Activated CD8-positive, alpha-beta memory T cell treated with anti-CD3 and anti-CD28 coated beads for 24 hours (primary cell): ENCODE measurements at places on chromosomes 16 and 17.

- DNase-seq, result no peak
Observed at GRCh38 chr16:87585442-87586200, 16.7 kb upstream of the JPH3 start.

- no peak for DNase-seq
Observed at GRCh38 chr17:13792314-13792713, 190.6 kb upstream of the HS3ST3A1 start.

DNA sequence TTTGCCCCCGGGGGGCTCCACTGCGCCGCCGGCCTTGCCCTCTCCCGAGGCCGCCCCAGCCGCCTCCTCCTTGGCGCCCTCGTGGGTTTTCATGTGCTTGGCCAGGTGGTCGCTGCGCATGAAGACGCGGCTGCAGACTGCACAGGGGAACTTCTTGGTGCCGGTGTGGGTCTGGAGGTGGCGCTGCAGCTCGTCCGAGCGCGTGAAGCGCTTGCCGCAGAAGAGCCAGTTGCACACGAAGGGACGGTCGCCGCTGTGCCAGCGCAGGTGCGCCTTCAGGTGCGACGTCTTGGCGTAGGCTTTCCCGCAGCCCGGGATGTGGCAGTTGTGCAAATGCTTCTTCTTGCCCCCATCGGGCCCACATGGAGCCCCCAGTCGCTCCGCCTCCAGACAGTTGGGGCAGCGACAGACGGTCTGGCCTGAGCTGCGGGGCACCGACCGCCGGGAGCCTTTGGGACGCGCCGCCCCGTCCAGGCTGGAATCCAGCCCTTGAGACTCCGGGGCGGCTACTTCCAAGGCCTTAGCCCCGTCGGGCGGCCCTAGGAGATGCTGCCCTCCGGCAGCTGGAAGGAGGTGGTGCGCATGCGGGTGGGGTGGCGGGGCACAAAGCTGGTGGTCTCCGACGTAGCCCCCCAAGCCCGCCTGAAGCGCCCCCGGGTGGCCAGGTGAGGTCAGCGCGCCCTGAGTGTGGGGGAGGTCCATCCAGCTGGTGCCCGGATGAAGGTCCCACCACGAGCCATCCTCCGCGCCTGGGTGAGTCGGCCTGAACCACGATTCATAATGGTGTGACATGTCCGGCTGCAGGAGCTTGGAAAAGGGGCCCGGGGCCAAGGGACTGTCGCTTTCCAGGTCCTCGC is 3.4 kb downstream of the SP6 start:
- no peak for DNase-seq

GRCh38 chr17:47427985-47428384 is 102.9 kb upstream of the NPEPPS start:
- no peak for DNase-seq

- DNase-seq, result no peak
Observed at GRCh38 chr17:64131606-64132270, 1.8 kb upstream of the ERN1 start.

GRCh38 chr17:74749279-74750038 is 1.0 kb downstream of the NHERF1 start:
- peak; percentile 80 for DNase-seq

DNA sequence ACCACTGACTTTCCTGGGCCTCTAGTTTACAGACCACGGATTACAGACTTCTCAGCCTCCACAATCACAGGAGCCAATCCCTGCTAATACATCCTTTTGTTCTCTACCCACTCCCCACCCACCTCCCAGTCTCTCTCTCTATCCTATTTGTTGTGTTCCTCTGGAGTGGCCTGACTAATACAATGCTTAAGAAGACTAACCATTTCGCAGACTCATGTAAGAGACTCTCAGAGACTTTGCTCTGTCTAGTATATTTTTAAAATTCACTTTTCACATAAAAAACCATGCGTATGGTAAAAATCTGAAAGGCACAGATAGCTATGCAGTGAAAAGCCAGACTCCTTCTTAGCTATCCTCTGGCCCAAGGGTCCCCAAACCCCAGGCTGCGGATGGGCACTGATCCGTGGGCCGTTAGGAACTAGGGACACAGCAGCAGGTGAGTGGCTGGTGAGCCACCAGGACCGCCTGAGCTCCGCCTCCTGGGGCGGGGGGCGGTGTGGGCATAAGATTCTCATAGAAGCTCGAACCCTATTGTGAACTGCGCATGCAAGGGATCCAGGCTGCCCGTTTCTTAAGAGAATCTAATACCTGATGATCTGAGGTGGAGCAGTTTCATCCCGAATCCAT is 7.6 kb downstream of the PIK3R6 start:
- peak; percentile 44 for DNase-seq

- DNase-seq, result no peak
Observed at GRCh38 chr17:31269578-31269983, 27.5 kb downstream of the OMG start.

DNA sequence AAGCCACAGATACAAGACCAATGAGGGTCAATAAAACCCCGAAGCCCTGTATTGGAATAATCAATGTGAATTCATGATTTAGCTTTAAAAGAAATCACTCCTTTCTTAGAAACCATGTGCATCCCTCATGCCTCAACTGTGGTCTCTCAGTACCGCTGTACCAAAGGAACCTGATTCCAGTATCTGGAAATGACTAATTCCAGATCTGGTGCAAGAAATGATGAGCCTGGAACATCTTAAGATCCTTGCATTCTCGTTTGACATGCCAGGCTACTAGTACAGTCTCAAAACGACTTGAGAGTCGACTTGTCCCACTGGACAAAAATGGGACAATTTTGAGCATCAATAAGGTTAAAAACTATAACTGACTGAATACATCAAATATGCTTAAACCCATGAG is 21.2 kb downstream of the USP31 start:
- DNase-seq, result no peak

GRCh38 chr17:74386386-74386785 is 19.1 kb downstream of the GPR142 start:
- no peak for DNase-seq

- DNase-seq, result no peak
Observed at GRCh38 chr17:36468903-36469635, 17.4 kb upstream of the ZNHIT3 start.

DNA sequence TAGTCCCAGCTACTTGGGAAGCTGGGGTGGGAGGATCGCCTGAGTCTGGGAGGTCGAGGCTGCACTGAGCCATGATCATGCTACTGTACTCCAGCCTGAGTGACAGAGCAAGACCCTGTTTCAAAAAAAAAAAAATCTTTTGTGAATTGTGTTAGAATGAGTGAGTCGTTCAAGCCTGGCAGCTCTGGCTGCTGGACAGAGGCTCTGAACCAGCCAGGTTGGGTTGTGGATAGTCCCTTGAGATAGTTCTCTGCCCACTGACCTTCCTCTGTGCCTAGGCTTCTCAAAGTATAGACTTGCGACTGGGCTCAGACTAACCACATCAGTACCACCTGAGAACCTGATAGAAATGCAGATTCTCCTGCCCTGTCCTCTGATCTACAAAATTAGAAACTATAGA is 2.2 kb upstream of the KSR1 start:
- DNase-seq, result no peak

DNA sequence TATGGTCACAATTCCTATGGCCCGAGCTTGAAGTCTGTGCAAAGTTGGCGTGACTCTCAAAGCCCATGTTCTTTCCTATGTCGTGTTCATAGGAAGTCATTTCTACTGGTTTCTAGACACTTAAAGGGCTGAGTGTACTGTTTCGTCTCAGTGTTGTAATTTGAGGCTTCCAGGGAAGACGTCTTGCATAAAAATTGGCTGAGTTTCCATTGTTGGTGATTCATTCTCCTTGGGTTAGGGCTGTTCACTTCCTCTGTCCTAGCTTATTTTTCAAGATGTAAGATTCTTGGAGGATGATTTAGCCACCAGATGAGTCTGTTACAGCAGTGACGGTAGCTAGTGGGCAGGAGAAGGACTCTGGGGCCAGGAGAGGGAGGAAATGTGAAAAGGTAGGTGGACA is 43.1 kb downstream of the PIK3R5 start:
- no peak for DNase-seq

DNA sequence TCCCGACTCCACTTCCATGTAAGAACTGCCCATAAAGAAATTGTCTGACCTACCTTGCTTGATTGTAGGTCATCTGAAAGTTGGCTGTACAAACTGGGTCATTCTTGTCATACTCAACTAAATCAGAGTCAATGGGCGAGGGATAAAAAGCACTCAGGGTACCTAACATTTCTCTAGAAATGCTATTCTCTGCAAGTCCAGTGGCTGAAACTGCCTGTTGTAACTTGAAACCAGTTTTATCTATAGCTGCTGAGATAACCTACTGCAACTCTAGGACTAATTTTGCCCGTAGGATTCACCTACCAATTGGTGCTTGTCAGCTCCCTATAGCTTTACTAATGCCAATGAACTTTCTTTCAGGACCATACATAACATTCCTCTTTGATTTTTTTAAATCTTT is 100.1 kb upstream of the GRIN2A start:
- no peak for DNase-seq

DNA sequence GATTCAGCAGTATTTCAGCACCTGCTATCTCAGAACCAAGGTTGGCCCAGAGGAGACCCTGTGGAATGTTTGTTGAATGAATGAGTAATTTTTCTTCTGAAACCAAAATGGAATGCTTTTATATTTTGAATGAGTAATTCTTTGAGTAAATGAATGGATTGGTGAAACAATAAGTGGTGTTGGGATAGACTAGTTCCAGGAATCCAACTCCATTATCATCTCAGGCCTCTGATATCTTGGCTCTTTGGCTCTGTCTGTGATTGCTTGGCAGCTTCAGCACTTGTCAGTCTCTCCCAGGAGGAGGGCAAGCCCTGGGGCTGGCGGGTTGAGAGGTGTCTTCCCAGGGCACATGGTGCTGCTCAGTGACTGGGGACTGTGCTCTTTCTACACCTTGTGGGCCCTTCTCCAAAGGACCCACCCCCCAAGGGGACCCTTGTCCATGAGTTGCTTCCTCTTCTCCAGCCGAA is 284.4 kb upstream of the FOXF1 start:
- no peak for DNase-seq

GRCh38 chr17:55533608-55534007 is 22.4 kb upstream of the SMIM36 start:
- DNase-seq, result no peak

GRCh38 chr17:79038545-79039135 is 14.7 kb downstream of the C1QTNF1 start:
- DNase-seq, result no peak

DNA sequence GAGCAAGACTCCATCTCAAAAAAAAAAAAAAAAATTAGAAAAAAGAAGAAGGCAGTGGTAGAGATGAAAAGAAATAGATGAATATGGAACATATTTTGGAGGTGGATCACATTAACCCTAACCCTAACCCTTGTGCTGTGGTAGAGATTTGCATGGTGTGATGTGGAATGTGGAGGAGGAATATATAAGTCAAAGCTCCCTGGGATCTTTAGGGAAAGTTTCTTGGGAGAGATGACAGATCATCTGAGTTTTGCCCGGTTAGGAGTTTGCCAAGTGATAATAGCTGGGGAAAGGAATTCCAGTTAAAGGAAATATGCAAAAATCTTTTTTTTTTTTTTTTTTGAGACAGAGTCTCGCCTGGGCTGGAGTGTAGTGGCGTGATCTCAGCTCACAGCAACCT is 13.0 kb upstream of the BLMH start:
- no peak for DNase-seq

DNA sequence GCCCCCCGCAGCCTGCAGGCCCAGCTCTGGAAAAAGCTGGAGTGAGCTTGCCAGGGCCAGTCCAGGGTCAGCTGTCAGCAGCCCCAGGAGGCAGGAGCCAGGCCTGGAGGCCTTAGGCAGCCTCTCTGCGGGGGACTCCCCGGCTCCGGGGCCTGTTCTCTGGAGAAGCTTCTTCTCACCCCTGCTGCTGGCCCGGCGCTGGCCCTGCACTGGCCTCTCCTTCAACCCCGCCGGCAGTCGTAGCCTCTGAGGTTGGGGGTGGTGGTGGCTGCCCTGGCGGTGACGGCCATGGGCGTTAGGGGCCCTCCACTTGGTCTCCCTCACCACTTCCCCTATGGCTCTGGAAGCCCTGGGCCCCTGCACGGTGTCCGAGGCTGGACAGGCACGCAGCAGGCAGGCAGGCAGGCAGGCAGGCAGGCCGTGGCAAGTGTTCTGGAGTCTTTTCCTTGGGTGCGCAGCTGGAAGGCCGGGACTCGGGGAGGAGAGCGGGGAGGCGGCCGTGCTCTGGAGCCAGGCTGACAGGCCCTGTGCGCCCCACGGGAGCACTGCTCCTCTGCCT is 2.1 kb downstream of the FOXF1 start:
- DNase-seq, result no peak

DNA sequence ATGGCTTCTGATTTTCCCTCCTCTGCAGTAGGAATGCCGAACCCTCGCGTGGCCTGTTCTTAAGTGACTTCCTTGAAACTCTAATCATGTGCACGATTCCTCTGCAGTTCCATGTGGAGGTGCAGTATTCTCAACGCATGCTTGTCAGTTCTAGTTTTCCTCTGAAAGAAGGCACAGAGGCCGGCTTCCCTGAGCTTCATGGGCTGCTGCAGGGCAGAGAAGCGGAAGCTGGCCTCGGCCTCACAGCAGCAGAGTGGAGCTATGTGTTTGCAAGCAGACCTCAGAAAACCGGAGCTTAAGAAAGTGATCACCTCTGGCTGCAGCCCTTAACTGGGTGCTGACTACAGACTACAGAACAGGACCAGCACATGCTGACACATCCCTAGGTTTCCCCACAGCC is 500.7 kb downstream of the GRIN2A start:
- DNase-seq, result no peak

DNA sequence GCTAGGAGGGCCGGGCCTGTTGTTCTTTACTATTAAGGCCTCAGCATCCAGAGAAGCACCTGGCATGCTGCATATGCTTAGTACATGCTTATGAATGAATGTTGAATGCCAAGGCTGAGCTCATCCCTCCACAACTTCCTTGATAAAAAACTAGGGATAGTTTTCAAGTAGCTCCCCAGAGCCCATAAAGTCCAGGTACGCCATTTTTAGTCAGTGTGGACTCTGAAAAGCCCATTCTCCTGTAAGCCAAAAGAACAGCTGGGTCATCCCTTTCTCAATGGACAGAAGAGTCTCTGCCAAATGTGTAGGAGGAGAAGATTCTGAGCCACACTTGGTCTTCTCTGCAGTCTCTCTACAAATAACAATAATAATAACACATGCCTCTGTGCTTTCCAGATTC is 8.9 kb upstream of the ITGB3 start:
- no peak for DNase-seq

DNA sequence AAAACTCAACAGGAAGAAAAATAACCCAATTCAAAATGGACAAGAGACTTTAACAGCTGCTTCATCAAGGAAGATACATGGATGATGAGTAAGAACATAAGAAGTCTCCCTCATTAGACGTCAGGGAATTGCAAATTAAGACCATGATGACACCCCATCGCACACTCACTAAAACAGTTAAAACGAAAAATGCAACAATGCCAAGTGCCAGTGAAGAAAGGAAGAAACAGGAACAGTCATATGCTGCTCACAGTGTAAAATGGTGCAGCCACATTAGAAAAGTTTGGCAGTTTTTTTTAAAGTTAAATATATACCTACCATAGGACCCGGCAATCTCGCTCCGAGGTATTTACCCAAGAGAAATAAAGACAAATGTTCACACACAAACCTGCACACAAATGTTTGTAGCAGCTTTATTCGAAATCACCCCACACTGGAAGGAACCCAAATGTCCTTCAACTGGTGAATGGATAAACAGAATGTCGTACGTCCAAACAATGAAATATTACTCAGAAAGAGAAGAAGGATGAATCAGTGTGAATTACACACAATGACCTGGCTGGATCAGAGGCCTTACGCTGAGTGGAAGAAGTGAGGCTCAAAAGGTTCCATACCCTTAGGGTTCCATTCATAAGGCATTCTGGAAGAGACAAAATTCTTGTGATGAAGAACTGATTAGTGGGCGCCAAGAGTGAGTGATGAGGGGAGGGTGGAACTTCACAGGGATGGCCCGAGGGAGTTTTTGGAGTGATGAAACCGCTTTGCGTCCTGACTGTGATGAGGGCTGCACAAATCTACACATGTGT is 110.3 kb downstream of the C16orf95 start:
- DNase-seq, result no peak
